ENCODE measurements at places on chromosomes 5 and 9. TPM values are rescaled to one million over a fixed set of nuclear protein-coding genes. Genes with fewer than 3 reads are reported as not detected.

DNA sequence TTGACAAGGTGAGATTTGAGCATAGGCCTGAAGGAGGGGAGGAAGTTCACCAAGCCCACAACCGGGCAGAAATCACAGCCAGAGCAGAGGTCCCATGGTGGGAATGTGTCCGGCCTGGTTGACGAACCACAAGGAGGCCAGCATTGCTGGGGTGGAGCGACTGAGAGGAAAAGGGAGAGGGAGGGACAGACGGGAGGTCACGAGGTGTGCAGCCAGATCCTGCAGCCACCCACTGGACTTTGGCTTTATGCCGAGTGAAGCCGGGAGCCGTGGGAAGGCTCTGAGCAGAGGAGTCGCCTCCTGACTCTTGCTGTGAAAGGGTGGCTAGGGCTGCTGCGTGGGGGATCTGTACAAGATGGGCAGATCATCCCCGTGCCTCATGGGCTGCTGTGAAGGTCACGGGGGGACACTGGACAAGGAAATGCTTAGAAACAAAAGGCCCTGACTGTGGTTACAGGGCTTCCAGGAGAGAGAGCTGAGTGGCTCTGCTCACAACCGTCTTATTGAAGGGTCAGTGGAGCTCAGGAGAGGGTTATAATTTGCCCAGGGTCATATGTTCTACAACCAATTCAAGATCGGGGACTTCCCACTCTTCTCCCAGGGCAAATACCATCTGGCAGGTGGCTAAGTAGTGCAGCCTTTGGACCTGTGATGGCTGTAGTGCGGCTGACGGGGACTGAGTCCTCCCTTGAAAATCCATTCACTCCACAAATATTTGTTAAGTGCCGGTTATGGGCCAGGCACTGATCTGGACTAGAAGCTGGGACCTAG, 15.6 kb upstream of the CD74 start:
- no peaks in the 10 kb centered on the region for H3K36me3 ChIP-seq
- H3K4me3 ChIP-seq = no peak overlapping the region
- no peaks in the 10 kb centered on the region for H3K27me3 ChIP-seq
- no peak for DNase-seq
- H3K27ac ChIP-seq = no peak overlapping the region

- H3K4me3 ChIP-seq = no peak overlapping the region
- no peak overlapping the region for H3K27ac ChIP-seq
- no peaks in the 10 kb centered on the region for H3K36me3 ChIP-seq
- H3K27me3 ChIP-seq = no peaks in the 10 kb centered on the region
- DNase-seq = no peak
Measured at GRCh38 chr9:85662573-85662972, 79.2 kb downstream of the AGTPBP1 start.

GRCh38 chr9:34985311-34985899, 4.1 kb upstream of the DNAJB5 start:
- no peaks in the 10 kb centered on the region for H3K36me3 ChIP-seq
- H3K4me3 ChIP-seq = no peak overlapping the region
- no peak for DNase-seq
- no peak overlapping the region for H3K27ac ChIP-seq
- no peaks in the 10 kb centered on the region for H3K27me3 ChIP-seq

DNA sequence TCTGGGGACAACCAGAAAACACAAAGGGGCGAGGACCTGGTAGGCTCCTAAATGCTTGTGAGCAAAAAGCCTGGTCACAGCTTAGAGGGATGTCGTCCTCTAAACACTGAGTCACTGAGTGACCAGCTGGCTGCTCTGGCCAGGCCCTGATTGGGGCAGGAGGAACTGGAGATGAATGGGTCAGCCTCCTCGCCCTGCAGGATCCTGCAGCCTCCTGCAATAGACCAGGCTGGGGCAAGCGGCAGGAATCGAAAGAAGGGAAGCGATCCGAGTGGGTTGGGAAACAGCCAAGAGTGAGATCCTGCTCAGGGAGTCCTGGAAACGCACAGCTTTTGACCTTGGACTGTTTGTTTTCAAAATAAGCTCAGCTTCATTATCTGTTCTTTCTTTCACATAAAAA, 34.1 kb upstream of the MSX2 start:
- no peaks in the 10 kb centered on the region for H3K36me3 ChIP-seq
- H3K4me3 ChIP-seq = no peak overlapping the region
- peaks cover 11% of the 10 kb centered on the region for H3K27me3 ChIP-seq
- no peak for DNase-seq

- H3K4me1 ChIP-seq = peaks cover 6% of the 10 kb centered on the region
- no peak overlapping the region for H3K4me3 ChIP-seq
- no peak for DNase-seq
Measured at GRCh38 chr9:99588299-99588698, 233.4 kb upstream of the NR4A3 start.

The TAF11L10 gene
- total RNA-seq = not detected

The STOM gene
- 49.8 TPM for total RNA-seq

The PDZD2 gene
- total RNA-seq = 0.13 TPM

The ADAMTS6 gene
- total RNA-seq = 8.8 TPM

DNA sequence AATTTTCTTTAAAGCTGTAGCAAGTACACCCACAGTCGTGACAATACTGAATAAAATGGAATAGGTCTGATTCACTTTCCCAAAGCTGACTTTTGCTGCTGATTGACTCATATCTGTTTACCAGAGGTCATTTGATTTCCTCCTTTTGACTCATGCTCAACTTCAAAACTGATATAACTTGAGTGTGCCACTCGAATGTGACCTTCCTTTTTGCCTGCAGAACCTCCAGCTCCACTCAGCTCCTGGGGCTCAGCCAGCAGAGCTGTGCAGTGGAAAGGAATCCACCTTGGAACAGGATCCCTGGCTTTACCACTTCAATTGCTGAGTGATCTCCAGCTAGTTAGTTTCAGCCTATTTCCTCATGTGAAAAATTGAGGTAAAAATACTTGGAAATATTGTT, 84.1 kb downstream of the FEM1C start:
- peaks cover 3% of the 10 kb centered on the region for H3K4me1 ChIP-seq
- no peak overlapping the region for H3K27ac ChIP-seq
- no peaks in the 10 kb centered on the region for H3K36me3 ChIP-seq
- no peaks in the 10 kb centered on the region for H3K27me3 ChIP-seq

DNA sequence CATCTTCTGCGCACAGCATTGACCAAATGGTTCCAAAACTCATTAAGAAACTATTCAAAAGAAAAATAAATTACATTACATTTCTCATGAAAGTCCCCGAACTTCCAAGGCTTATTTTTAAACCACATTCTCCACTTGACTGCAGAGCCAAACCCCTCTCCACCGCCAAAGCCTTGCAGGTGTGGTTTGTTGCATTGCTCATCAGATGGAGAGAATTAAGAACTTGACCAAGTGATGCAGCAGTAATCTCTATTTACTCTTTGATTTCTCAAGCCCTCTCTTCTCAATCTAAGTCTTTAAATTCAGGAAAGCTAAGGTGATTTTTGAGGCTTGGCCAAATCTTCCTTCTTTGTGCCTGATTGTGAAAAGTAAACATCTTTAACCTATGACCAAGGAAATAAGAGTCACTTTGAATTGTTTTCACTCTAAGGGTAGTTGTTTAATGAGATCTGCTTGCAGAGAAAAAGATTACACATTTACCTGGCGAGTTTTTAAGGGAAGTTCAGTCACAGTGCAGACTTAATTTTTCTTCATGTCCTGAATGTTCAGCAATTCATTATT, 290.5 kb upstream of the ITGA1 start:
- no peaks in the 10 kb centered on the region for H3K36me3 ChIP-seq
- H3K27ac ChIP-seq = no peak overlapping the region
- no peak overlapping the region for H3K4me3 ChIP-seq
- no peaks in the 10 kb centered on the region for H3K27me3 ChIP-seq
- no peak for DNase-seq
- H3K4me1 ChIP-seq = no peaks in the 10 kb centered on the region

GRCh38 chr5:151086905-151087360, 6.1 kb upstream of the TNIP1 start:
- H3K36me3 ChIP-seq = no peaks in the 10 kb centered on the region
- H3K27ac ChIP-seq = peak overlapping the region; percentile 88
- H3K4me1 ChIP-seq = peaks cover 29% of the 10 kb centered on the region
- H3K27me3 ChIP-seq = no peaks in the 10 kb centered on the region

GRCh38 chr5:100706776-100707175, 171.6 kb downstream of the FAM174A start:
- no peaks in the 10 kb centered on the region for H3K36me3 ChIP-seq
- H3K4me1 ChIP-seq = no peaks in the 10 kb centered on the region
- H3K27ac ChIP-seq = no peak overlapping the region
- no peak overlapping the region for H3K4me3 ChIP-seq

- DNase-seq = no peak
- H3K27me3 ChIP-seq = no peaks in the 10 kb centered on the region
- no peaks in the 10 kb centered on the region for H3K4me1 ChIP-seq
- no peak overlapping the region for H3K27ac ChIP-seq
- no peaks in the 10 kb centered on the region for H3K36me3 ChIP-seq
Measured at GRCh38 chr5:15333091-15333490, 166.9 kb upstream of the FBXL7 start.

GRCh38 chr5:42751044-42751443, 5.6 kb upstream of the CCDC152 start:
- H3K27me3 ChIP-seq = no peaks in the 10 kb centered on the region
- H3K4me3 ChIP-seq = no peak overlapping the region
- H3K36me3 ChIP-seq = no peaks in the 10 kb centered on the region
- no peak for DNase-seq

The CBY3 gene
- total RNA-seq = not detected
